ENCODE measurements at places on chromosomes 4 and X. TPM values are rescaled to one million over a fixed set of nuclear protein-coding genes. Genes with fewer than 3 reads are reported as not detected.

Gene SCRG1
- total RNA-seq = not detected

Gene NPY1R
- total RNA-seq = not detected

Gene UGT8
- total RNA-seq = not detected

Gene GC
- not detected for total RNA-seq

Gene HTN3
- total RNA-seq = not detected

Gene AFAP1
- 103 TPM for total RNA-seq

Gene STEEP1
- total RNA-seq = 33.1 TPM

Gene GUCY1A1
- not detected for total RNA-seq

Gene GABRG1
- not detected for total RNA-seq
